HepG2 (cell line): ENCODE measurements at places on chromosomes 5 and 9. TPM values are rescaled to one million over a fixed set of nuclear protein-coding genes. Genes with fewer than 3 reads are reported as not detected.

Gene CHSY3
- total RNA-seq, result 1.5 and 4.1 TPM in 2 replicates

Gene ZNF782
- total RNA-seq, result 4.7 and 4.9 TPM in 2 replicates

Gene DAP
- total RNA-seq, result 22.0 and 51.2 TPM in 2 replicates

Gene PCDHB10
- total RNA-seq, result not detected in 2 replicates

Gene MLANA
- 0.11 and 0.72 TPM in 2 replicates for total RNA-seq

Gene PCDHGA11
- 0.24 TPM in 1 of 2 replicates, not detected in the other for total RNA-seq

Gene SV2C
- not detected in 2 replicates for total RNA-seq

Gene MOB3B
- total RNA-seq, result 0.03 and 0.09 TPM in 2 replicates

- no peak overlapping the region for H3K27ac ChIP-seq
- H3K27me3 ChIP-seq, result no peaks in the 10 kb centered on the region
- no peaks in the 10 kb centered on the region for H3K36me3 ChIP-seq
- no peaks in the 10 kb centered on the region for H3K4me1 ChIP-seq
Measured at GRCh38 chr5:108830705-108831276, 83.1 kb downstream of the FER start.

- no peaks in the 10 kb centered on the region for H3K4me1 ChIP-seq
- no peaks in the 10 kb centered on the region for H3K36me3 ChIP-seq
- H3K4me3 ChIP-seq, result no peak overlapping the region
- no peak for DNase-seq
- H3K27ac ChIP-seq, result no peak overlapping the region
Measured at GRCh38 chr5:30765227-30765626, 428.3 kb upstream of the CDH6 start.

DNA sequence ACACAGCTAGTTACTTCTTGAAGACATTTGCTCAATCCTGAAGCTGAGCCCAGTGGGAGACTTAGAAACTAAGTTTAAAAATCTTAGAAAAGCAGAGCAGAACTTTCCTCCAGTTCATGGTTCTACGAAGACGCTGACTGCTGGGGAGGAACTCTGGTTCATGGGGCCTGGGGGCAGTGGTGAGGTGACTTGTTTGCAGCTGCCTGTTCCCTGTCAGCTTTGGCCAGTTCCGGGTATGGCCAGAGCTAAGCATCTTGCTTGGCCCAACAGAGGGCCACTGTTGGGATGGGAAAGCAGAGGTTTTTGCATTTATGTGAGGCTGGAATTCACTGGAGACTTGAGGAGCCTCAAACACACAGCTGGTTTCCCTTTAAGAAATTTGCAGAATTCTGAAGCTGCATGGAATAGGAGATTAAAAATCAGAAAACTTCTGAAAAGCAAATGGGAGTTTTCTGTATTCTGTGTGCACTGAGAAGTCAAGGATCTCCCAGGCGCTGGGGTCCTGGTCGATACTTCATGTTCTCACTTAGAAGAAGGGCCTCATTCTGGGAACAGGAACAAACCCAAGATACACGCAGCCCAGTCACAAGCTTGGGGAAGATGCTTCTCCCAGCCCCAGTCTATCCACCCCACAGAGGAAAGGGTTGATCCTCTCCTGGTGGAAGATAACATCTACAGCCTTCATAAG, 10.6 kb upstream of the HMHB1 start:
- H3K27me3 ChIP-seq, result 0 out of 3 replicates have a peak, but pooled peaks cover 2% of the 10 kb centered on the region
- no peak overlapping the region for H3K27ac ChIP-seq
- H3K4me3 ChIP-seq, result no peak overlapping the region
- DNase-seq, result no peak

- H3K27ac ChIP-seq, result no peak overlapping the region
- DNase-seq, result no peak
- no peaks in the 10 kb centered on the region for H3K4me1 ChIP-seq
- no peaks in the 10 kb centered on the region for H3K27me3 ChIP-seq
Measured at GRCh38 chr5:7983433-7983832, 114.5 kb downstream of the MTRR start.

DNA sequence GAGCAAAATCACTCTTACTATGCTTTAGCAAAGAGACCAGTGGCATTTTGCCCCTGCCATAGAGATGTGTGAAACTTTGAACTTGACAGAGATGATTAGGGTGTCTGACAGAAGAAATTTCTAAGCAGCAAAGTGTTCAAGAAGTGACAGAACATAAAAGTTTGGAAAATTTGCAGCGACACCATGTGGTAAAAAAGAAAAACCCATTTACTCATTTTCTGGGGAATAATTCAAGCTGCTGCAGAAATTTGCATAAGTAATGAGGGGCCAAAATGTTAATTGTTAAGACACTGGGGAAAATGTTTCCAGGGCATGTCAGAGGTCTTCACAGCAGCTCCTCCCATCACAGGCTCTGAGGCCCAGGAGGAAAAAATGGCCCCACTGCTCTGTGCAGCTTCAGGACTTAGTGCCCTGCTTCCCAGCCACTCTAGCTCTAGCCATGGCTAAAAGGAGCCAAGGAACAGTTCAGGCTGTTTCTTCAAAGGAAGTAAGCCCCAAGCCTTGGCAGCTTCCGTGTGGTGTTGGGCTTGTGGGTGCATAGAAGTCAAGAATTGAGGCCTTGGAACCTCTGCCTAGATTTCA, 6.1 kb upstream of the AP3B1 start:
- no peak overlapping the region for H3K27ac ChIP-seq
- no peak for DNase-seq
- no peak overlapping the region for H3K4me3 ChIP-seq
- H3K36me3 ChIP-seq, result no peaks in the 10 kb centered on the region
- H3K4me1 ChIP-seq, result peaks cover 5% of the 10 kb centered on the region; the same call in 1 of the 2 replicates

- no peaks in the 10 kb centered on the region for H3K36me3 ChIP-seq
- H3K4me1 ChIP-seq, result no peaks in the 10 kb centered on the region
- DNase-seq, result no peak
- no peak overlapping the region for H3K4me3 ChIP-seq
Measured at GRCh38 chr5:28284788-28285187, 1246.4 kb upstream of the CDH9 start.

DNA sequence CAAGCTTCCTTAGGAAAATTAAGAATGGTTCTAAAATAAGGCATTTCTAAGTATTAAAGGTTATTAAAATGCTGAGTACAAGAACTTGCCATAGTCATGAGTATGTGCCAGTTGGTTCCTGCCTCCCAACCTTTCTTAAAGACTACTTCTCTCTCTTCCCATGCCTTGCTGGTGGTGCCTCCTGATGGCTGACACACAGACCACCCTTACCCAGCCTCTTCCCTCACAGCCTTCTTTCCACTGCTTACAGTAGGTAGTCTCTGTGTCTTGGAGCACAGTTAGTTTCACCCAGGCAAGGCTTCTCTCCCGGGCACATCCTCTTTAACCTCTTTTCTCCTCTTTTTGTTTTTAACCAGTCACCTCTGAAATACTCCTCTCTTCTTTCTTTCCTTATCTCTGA, 20.6 kb upstream of the GPR150 start:
- H3K27ac ChIP-seq, result no peak overlapping the region
- H3K36me3 ChIP-seq, result no peaks in the 10 kb centered on the region
- H3K4me3 ChIP-seq, result no peak overlapping the region
- DNase-seq, result no peak

DNA sequence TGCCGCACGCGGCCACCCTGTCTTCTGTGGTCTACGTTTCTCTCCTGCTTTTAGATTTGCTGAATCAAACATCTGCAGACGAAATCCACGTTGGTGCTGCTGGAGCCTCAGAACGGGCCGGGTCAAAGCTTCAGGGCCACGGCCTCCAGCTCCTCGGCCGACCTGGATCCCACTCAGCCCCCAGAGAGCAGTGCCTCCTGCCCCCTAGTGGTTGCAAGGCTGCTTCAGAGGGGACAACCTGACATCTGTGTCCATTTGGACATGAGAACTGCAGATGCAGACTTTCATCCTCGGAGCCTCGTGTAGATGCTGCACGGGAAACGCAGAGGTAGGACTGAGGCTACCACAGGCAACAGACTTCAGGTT, 23.0 kb upstream of the SLC6A3 start:
- peak; percentile 27 for DNase-seq
- H3K4me3 ChIP-seq, result no peak overlapping the region
- peaks cover 18% of the 10 kb centered on the region for H3K36me3 ChIP-seq
- H3K27ac ChIP-seq, result no peak overlapping the region
- H3K27me3 ChIP-seq, result no peaks in the 10 kb centered on the region
- H3K4me1 ChIP-seq, result peaks cover 29% of the 10 kb centered on the region

DNA sequence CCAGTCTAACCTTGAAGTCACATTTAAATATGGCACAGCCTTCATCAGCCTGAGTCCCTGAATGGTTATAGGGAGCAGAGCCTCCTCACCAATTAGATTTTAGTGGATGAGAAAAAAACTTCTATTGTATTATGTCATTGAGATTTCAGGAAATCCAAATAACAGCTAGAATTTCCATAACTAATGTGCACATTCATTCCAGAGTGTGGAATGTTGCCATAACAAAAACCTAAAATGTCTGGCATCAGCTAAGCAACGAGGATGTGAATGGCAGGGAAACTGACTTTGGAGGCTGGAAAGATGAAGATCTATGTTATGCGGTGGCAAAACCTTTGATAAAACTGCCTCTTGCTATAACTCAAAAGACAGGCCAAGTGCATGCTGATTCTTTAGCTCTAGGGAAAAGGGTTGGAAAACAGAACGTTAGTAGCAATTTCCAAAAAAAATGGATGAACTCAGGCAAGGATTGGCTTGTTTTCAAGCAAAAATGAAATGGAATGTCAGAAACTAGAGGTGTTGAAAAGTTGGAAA, 91.3 kb upstream of the NFIB start:
- no peak overlapping the region for H3K27ac ChIP-seq
- H3K36me3 ChIP-seq, result no peaks in the 10 kb centered on the region
- H3K4me1 ChIP-seq, result no peaks in the 10 kb centered on the region

GRCh38 chr5:153670101-153670500, 179.6 kb downstream of the GRIA1 start:
- H3K4me3 ChIP-seq, result no peak overlapping the region
- H3K4me1 ChIP-seq, result no peaks in the 10 kb centered on the region
- no peak for DNase-seq
- no peaks in the 10 kb centered on the region for H3K36me3 ChIP-seq
- H3K27ac ChIP-seq, result no peak overlapping the region

DNA sequence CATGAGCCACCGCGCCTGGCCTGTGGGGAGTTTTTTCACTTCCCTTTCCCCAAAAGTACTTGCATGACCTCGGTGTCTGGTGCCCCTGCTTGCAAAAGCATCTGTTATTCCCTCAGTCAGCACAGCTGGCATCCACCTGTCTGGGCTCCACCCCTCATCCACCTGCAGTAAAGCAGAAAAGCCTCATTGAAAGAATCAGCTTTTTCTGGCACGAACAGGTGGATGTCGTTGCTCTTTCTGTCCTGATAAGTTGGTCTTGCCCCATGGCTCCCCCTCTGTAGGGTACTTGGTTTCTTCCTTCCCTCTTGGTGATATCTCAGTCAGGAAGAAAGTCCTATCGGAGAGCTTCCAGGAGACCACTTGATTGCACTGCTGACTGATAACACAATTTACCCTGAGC, 37.4 kb downstream of the WWC1 start:
- peak overlapping the region; percentile 24; the same call in 1 of the 2 replicates for H3K4me3 ChIP-seq
- peaks cover 37% of the 10 kb centered on the region for H3K4me1 ChIP-seq
- H3K36me3 ChIP-seq, result no peaks in the 10 kb centered on the region
- DNase-seq, result peak; percentile 70
- peak overlapping the region; percentile 62 for H3K27ac ChIP-seq

DNA sequence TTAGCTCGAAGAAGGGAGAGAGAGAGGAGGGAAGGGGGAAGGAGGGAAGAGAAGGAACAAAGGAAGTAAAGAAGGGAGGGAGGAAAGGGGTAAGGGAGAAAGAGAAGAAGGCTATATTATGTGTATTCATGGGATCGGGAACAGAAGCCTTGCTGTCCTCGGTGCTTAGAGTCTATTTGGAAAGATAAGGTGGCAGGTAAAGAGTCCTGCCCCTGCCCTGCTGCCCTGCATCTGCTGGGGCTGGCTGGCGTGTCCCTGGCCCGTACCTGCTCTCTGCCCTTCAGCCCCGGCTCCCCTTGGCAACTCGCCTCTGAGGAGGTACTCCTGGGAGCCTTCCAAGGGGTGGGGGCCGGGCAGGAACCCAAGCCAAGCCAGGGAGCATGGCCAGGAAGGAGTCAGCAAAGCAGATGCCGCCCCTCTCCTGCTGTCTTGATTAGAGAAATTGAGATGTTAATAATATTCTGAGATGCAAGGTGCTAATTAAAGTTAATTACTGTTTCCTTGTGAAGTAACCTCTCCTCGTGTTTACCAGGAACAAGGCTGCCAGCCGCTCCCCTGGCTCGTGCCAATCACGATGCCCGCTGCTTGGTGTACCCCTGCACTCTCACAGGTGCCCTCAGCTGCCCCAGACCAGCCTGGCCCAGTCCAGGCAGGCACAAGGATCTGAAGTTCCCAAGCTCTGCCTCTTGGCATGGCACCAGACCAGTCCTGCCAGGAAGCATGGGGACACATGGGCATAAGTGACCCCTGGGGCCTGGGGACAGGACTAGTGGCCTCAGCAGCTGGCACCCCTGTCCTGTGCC, 36.6 kb downstream of the PCDH1 start:
- peaks cover 23% of the 10 kb centered on the region for H3K4me1 ChIP-seq
- H3K27me3 ChIP-seq, result peaks cover 2% of the 10 kb centered on the region; the same call in 1 of the 2 replicates
- no peak for DNase-seq
- H3K4me3 ChIP-seq, result no peak overlapping the region

- peaks cover 47% of the 10 kb centered on the region for H3K4me1 ChIP-seq
- H3K27ac ChIP-seq, result peak within 1 kb of the TSS; percentile 55
Measured at GRCh38 chr9:125747053-125747764, at the start of gene PBX3. Gene PBX3 (plus strand): TSS chr9:125747373.

DNA sequence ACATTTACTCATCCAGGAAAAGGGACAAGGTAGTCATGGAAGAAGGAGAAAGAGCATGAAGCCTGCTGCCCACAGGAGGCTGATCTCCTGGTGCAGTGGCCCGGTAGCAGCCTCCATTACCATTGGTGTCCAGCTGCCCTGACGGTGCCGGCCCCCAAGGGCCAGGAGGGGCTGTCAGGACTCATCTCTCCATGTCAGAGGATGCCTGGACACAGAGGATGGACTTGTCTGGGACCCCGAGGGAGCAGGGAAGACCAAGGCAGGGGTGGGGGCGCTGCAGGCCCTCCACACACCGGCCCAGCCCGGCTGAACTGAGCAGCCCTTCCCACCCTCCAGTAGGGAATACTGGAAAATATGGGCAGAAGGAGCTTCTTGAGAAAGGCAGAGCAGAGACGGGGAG, 52.2 kb downstream of the IRX2 start:
- peaks cover 20% of the 10 kb centered on the region; the same call in 1 of the 2 replicates for H3K4me1 ChIP-seq
- no peaks in the 10 kb centered on the region for H3K36me3 ChIP-seq
- H3K27ac ChIP-seq, result no peak overlapping the region
- H3K4me3 ChIP-seq, result no peak overlapping the region

DNA sequence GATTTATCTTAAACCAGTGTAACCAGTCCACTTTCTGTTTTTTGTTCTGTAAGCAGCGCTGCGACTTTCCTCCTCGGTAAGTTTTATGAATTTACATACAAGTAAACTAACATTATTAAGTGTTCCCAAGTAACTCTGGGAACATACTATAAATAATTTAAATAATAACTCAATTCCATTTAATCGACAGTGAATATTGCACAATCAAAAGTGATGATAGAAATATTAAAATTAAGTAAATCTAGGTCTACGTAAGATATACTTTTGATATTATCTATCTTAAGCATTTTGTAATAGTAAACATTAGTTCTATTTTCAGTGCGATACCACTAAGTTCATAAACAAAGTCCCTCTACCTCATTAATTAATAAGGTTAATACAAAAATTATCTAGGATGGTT, 7.8 kb downstream of the NFIB start:
- no peaks in the 10 kb centered on the region for H3K36me3 ChIP-seq
- no peak for DNase-seq
- no peak overlapping the region for H3K27ac ChIP-seq
- no peak overlapping the region for H3K4me3 ChIP-seq

GRCh38 chr9:120360046-120360445, 219.9 kb downstream of the CDK5RAP2 start:
- DNase-seq, result no peak
- H3K27me3 ChIP-seq, result no peaks in the 10 kb centered on the region
- no peaks in the 10 kb centered on the region for H3K36me3 ChIP-seq
- H3K4me3 ChIP-seq, result no peak overlapping the region
- H3K27ac ChIP-seq, result no peak overlapping the region
- peaks cover 9% of the 10 kb centered on the region for H3K4me1 ChIP-seq
